NCI-H226 (cell line): ENCODE measurements at places on chromosomes 1 and 21.

DNA sequence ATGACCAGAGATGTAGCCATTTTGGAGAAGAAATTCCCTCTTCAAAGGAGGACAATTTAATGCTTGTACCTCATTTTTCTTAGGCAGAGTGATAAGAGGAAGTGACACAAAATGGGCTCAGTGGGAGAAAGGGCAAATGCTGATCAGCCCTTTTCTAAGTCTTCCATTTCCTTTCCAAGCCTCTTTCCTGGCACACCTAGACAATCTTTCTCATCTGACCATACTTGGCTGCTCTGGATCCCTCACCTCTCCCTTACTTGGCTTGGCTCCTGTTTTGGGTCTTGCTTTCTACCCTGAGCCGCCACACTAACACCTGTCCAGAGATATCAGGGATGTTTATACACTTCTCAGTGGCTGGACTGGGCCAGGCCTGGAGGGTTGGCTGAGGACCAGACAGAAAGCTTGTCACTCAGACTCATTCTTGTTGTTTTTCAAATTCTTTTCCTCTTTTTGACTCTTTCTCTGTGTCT is 13.1 kb downstream of the TXNIP start:
- no peak for DNase-seq

- DNase-seq: no peak
Observed at GRCh38 chr1:201540846-201541735, 2.2 kb downstream of the NAV1 start.

GRCh38 chr1:1987142-1987510 is 16.5 kb downstream of the CFAP74 start:
- DNase-seq: no peak

- peak; percentile 45 for DNase-seq
Observed at GRCh38 chr1:85884372-85885035, 176.3 kb upstream of the ZNHIT6 start.

DNA sequence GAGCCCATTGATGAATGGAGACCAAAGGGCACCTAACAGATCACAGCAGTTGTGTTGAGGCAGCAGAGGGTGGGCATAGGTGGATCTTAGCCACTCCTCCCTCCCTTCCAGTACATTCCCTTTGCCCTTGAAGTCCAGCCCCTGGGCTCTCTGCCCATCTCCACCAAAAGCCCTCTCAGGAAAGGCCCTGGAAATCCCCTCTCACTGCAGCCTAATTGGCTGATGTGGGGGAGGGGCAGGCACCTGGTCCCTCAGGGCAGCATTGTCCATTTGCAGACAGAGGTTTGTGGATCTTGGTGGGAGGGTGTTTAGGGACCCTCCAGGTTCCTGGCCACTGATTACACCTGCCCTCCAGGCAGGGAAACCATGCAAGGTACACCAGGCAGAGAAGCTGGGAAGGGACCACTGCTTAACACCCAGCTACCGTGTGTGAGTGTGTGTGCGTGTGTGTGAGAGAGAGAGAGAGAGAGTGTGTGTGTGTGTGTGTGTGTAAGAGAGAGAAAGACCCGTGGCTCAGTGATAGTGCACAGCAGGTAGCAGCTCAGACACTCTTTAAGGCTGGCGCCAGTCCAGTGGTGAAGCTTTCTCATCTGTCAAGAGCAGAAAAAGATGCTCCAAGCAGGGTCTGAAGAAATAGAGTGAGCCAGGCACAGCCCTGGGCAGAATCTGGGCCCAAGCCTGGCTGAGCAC is 71.1 kb downstream of the MATN1 start:
- DNase-seq: peak; percentile 32

- DNase-seq: no peak
Observed at GRCh38 chr1:202143011-202143767, 1.3 kb downstream of the ARL8A start.
